ENCODE measurements at places on chromosomes 13 and 19.
A peak's percentile ranks its signal among the peaks of the same experiment; 100 is the strongest.

- DNase-seq: no peak
These were observed 108.3 kb downstream of the SACS start for GRCh38 chr13:23325191-23325590.

DNA sequence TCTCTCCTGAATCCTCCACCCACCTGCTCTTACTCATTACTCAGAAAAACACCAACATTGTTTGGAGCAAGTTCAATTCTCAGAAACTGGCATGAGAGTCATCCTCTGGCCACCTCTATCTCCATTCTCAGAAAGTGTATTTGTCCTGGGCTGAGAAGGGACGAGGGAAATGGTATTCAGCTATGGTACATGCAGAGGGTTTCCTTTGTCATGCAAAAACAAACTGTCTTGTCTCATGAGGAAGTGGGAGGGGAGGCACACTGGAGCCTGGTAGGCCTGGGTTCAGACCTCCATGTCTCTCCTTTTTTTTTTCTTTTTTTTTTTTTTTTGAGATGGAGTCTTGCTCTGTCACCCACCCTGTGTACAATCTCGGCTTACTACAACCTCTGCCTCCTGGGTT is 31.9 kb upstream of the LILRA2 start:
- DNase-seq: no peak

DNA sequence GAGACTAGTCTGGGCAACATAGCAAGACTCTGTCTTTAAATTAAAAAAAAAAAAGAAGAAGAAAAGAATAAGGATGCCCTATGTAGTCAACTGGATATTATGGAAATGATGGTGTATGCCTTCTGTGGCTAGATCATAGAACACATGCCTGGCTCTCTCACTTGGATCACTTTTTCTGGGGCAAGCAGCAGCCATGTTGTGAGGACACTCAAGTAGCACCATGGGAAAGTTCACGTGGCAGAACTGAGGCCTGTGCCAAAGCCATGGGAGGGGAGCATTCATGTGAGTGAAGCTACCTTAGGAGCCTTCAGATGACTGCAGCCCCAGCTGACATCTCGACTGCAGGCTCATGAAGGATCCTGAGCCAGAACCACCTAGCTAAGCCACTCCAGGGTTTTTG is 12.0 kb downstream of the PLAUR start:
- no peak for DNase-seq

GRCh38 chr13:90238413-90238812 is 1109.1 kb upstream of the MIR17HG start:
- DNase-seq: no peak

- no peak for DNase-seq
These were observed 189.0 kb downstream of the LACC1 start for GRCh38 chr13:44068737-44069136.

- no peak for DNase-seq
These were observed 204.5 kb upstream of the SLITRK1 start for GRCh38 chr13:84086847-84087162.

DNA sequence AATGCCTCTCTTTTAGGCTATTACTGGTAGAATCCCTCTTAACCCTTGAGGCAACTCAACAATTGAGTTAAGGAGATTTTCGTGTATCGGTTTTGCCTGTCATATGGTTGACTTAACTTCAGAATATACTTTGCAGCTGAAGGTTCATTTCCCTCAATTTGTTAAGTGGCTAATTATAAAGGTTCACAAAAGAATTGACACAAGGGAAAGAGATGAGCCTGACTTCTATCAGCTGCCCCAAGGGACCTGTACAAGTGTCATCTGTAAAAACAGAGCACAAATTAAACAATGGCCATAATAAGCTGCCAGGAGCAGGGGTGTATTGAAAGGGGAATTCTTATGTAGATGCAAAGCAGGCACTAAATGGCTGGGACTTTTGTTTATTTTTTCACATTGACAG is 334.8 kb upstream of the OBI1 start:
- DNase-seq: no peak

- DNase-seq: peak; percentile 100
These were observed at the start of gene MYADM for GRCh38 chr19:53867225-53868090. Gene MYADM (plus strand): TSS chr19:53867883. CDS start chr19:53873530, 5,647 bp downstream.

DNA sequence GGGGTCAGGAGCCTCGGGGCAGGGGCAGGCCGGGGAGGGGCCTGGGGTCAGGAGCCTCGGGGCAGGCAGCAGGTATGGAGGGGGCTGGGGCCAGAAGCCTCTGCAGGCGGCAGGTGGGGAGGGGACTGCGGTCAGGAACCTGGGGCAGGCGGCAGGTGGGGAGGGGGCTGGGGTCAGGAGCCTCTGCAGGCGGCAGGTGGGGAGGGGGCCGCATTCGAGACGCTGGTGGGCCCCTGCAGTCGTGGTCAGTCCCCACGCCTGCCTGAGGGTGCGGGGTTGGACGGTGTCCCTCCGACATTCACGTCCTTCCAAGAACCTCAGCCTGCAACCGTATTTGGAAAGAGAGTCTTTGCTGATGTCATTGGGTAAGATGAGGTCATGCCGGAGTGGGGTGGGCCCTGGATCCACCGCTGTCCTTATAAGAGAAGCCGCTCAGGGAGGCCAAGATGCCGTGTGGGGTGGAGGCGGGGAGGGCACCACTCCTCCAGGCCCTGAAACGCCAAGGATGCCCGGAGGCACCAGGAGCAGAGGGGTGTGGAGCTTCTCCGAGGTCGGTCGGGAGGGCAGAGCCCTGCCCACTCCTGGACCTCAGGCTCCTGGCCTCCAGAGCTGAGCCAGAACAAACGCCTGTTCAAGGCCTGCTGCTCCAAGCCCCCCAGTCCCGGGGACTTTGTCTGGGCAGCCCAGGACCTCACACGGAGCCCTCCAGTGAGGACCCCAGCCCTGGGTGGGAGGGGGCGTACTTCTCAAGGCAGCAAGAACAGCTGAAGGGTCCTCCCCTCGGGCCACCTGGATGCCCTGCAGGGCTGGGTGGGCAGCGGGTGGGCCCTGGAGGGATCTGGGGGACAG is 30.1 kb downstream of the PIP5K1C start:
- DNase-seq: no peak

- DNase-seq: no peak
These were observed 4.6 kb upstream of the CDC16 start for GRCh38 chr13:114230117-114230516.

GRCh38 chr19:43625918-43626579 is 6.6 kb upstream of the ZNF428 start:
- DNase-seq: no peak

DNA sequence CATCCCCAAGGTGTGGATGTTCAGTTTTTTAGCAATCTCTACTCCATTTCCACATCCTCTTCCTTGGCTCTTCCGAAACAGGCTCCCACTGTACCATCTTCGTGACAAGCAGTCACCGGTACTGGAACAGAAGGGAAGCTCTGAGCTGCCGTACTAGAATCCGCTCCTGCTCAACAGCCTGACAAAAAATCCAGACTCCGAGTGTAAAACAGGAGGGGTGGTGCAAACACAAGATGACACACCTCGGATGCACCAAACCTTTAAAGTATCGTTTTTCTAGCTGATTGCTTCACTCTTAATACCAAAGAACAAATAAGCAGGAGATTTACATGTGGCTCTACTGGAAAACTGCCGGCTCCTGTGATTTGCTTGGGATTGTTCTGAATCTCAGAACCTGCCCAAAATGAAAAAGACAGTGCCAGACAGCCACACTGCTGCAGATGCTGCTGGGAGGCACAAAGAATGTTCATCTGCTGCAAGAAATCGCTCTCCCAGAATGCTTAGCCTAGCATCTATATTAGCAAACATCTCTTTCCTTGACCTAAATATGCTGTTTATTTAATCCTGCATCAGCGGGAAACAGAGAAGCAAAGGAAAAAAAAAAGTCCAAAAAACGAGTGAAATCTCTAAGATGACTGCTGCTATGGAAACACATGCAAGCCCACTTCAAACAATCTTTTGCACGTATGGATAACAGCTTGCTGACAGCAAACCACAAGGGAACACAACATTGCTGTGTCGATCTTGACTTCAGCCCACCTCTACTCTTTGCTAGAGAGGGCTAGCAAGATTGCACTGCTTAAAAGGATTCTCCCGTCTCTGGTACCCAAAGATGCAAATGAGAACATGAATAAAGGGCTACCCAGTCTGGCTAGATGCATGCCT is 38.0 kb upstream of the DOCK9 start:
- DNase-seq: no peak

- DNase-seq: no peak
These were observed 140.0 kb downstream of the SIPA1L3 start for GRCh38 chr19:38047049-38047438.

- peak; percentile 53 for DNase-seq
These were observed 1.2 kb downstream of the KL start for GRCh38 chr13:33017323-33017929.

DNA sequence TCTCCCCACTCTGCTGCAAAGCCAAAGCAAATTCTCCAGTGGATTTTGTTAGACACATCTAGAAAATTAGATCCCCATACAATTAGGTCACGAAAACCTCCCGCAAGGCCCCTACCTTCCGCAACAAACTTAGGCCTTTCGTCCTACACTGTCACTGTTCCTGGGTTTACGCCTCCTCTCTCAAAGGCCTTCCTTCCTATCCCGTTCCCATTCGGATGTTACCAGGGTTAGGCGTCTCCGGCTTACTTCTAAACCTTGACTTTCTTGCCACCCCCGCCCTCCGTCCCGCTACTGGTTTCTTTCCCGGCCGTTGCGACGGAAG is 754 bp downstream of the RNF6 start:
- no peak for DNase-seq

GRCh38 chr19:38483016-38483630 is 49.6 kb downstream of the RYR1 start:
- no peak for DNase-seq

GRCh38 chr13:20654156-20654555 is 49.3 kb upstream of the IL17D start:
- DNase-seq: no peak

- no peak for DNase-seq
These were observed 667.1 kb downstream of the PCDH9 start for GRCh38 chr13:66563076-66563475.

DNA sequence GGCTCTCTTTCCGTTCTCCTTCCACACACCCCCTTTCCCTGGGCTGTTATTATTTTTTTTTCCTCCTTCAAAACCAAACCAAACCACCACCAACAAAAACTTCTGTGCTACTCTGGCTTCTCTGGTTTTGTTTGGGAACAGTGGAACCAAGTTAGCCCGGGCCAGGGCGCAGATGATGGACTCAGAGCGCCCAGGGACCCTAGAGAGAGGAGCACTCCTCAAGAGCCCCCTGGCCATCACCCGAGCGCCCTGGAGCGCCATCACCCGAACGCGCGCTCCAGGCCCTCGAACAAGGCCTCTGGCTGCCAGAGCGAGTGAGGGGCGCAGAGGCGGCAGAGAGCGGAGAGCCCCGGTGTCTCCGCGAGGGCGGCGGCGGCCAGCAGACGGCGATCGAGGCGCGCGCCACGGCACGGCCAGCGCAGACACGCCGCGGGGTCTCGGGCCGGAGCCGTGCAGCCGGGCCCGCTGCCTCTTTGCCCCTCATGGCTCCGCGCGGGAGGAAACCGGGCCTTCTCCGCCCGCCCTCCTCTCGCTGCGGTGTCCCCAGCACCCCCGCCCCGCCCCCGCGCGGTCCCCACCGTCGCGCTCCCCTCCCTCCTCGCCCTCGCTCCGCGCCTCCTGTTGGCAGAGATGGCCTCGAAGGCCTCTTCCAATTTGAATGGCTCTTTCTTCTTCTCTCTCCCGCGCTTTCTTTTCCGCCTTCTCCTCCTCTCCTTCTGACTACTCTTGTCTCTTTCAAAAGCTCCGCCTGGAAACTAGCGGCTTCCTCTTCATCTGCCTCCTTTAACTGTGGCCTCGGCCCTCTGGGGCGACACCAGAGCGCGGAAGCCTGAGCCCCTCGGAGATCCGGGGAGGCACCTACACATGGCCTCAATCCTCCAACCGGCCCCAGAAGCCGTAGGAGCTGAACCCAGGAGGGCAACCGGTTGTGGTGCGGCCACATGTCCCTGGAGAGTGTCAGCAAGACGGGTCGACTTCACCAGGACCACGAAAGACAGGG is 4.1 kb upstream of the SOX1 start:
- DNase-seq: no peak

DNA sequence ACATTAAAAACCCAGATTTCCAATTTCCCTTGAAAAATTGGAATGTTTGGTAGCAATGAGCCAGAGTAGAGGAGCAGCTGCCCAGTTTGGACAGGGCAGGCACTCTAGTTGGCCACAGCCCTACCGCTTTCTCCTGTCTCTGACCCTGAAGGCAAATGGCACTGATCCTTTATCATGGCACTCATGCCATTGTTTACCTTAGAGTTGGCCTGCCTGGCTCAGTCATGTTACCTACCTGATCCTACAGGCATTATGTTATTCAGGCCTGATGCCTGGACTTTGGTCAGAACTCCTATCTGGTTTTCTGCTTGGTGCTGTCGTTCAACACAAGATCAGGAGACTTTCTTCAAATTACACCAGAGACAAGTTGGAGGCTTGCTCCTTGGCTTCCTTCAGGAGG is 24.9 kb upstream of the TDRD3 start:
- DNase-seq: no peak

GRCh38 chr19:48962029-48962848 is 2.9 kb upstream of the FTL start:
- DNase-seq: peak; percentile 54

GRCh38 chr13:51630288-51630615 is 46.0 kb downstream of the WDFY2 start:
- no peak for DNase-seq

DNA sequence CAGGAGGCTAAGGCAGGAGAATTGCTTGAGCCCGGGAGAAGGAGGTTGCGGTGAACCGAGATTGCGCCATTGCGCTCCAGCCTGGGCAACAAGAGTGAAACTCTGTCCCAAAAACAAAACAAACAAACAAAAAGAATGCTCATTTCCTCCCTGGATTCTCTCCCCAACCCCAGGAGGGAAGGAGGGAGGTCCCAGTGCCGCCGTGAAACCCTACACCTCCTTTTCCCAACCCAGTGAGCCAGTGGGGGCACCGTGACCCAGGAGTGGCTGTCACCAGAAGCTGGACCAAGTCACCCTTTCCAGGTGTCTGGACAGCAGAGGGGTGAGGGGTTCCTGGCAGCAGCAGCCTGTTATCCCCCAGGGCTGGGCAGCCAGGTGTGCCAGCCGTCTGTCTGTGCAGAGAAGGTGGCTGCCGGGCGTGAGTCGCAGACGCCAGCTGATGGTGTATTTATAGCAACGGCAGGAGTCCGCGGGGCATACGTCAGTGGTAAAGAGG is 23.5 kb downstream of the NFIC start:
- DNase-seq: no peak

GRCh38 chr19:12841094-12841493 is 2.8 kb downstream of the MAST1 start:
- DNase-seq: no peak

- DNase-seq: no peak
These were observed 601.8 kb downstream of the SLITRK6 start for GRCh38 chr13:85197431-85197830.

DNA sequence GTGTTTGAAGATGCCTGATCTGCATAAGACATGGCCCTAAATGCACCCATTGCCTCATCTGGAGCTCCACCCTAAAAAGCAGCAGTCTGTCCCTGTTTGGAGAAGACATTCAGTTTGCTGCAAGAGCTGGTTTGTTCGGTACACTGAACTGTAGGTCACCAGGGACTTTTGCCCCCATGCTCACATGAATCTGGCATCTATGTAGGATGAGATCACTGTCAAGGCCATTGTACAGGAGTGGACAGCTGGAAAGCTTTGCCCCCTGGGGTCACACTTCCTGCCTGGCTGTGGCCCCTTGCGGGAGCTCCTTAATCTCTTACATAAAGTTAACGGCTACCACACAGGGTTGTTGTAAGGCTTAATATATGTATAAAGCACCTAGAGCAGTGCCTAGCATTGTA is 73.0 kb downstream of the IPO5 start:
- no peak for DNase-seq

All from activated naive CD4-positive, alpha-beta T cell treated with anti-CD3 and anti-CD28 coated beads, Interleukin-2, amount 50 U/mL, for 72 hours (primary cell).